ENCODE measurements at places on chromosomes 2 and 18.

DNA sequence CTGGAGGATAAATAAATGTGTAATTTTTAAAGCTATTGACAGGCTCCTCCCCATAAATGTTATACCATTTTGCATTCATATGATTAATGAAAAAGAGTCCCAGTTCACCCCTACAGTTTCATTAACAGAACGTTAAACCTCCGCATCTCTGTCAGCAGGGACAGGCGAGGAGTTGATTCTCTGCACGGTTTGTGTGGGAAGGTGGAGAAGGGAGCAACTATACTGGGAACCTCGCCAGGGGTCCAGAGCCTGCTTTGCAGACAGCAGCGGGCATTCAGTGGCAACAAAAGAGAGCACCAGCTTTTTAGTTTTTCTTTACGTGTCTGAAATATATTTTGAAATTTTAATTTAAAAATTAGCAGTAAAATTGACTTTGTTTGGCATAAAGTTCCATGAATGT, 101.4 kb downstream of the FARSB start:
- no peak for DNase-seq

- DNase-seq = peak; percentile 41
Measured at GRCh38 chr2:191302459-191303139, 57.4 kb downstream of the MYO1B start.

DNA sequence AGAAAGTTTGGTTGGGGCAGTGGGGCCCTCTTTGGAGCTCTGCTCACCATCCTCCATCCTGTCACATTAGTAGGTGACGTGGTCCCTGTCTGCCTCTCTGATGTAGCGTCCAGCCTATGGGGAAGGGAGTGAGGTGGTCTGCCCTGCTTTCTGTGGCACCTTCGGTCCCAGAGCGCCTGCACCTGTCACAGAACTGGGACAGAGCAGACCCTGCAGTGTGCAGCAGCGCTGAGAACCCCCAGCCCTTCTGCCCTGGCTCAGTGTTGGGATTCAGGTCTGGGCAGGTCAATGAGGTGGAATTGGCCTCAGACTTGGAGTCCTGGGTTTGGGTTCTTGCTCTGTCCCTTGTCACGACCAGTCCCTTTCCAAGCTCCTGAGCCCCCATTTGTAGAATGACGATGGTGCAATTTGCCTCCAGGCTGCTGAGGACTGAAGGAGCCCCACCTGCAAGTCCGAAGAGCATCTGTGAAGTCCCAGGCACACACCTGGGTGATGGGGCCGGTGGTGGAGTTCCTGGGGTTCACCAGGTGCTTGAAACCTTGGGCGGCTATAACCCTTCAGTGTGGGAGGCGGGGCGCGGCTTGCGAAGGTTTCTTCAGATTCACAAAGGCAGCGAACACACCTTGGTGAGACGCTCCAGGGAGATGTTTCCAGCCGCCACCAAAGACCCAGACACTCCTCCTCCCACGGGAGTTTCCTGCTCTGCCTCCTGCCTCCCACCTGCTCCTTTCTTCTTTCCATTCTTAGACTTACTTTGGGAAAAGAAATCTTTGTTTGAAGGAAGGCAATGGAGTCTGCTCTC, 265.4 kb upstream of the HDAC4 start:
- DNase-seq = no peak

DNA sequence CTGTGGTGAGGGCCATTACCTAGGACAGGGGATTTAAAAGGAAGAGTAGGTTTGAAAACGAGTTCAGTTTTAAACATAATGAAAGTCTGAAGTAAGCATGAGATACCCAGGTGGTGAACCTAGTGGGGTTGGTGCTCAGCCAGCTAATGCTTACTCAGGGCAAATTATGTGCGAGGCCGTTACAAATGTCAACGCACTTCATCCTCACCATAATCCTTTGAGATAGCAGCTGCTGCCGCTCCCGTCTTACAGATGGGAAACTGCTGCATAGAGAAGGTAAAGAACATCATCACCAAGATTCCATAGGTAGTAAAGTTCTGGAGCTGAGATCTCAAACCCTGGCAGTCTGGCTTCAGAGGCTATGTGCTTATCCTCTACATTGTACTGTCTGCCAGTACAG, 209.0 kb downstream of the DYM start:
- no peak for DNase-seq

- DNase-seq = peak; percentile 81
Measured at GRCh38 chr2:61117534-61117933, 44.5 kb upstream of the C2orf74 start.

- DNase-seq = no peak
Measured at GRCh38 chr2:150459281-150459680, 28.2 kb downstream of the RND3 start.

DNA sequence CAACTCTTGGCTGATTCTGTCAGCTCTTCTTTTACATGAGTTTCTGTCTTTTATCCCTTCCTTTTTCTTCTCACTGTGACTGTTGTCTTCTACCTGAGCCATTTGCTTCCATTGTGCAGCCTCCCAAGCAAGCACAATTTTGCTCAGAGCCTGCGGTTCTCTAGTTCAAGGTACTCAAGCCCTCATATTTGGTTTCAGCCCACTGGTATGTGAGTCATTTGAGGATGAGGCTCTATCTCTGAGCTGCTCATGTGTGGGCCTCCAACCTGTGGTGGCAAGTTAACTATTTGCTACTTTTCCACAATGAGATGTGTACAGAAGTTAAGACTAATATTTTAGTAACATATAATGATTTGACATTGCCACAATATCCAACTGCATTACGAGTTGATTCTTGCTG, 183.0 kb downstream of the PHLPP1 start:
- peak; percentile 56 for DNase-seq

DNA sequence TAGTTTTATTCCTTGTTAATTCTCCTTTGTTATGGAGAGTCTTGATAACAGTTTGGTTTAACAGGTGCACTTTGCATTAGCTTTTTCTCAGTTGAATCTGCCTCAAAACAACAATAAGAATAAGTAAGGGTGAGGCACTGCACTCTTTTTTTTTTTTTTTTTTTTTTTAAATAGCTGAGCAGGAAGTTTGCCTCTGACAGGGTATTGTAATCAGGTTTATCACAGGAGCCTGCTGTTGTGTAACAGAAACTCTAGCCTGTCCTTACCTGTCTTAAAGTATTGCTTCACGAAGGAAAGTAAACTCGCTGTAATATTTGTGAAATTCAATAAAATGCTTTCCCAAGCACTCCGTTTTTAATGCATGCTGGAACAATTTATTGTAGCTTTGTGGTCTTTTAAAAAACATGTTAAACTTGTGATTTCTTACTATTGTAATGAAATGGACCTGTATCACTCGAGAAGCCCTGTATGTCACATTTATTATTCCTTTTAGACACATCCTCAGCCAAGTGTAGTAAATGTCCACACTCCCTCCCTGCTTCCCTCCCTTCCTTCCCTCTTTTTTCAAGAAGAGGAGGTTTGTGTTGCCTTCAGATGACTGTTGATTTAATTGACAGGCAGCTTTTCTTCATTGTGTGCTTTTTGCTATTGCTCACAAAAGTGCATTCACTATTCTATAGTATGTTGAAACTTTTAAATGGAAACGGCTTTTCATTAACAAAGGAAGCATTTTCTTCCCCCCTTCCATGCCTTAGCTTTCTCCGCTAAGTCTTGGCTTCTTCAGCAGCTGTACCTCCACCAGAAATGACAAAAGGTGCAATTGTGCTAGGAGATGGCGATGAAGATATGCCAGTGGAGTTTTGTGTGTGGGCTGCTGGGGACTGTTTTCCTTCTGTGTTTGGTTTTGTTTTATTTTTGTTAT, 52.7 kb downstream of the TAF1B start:
- DNase-seq = peak; percentile 50

DNA sequence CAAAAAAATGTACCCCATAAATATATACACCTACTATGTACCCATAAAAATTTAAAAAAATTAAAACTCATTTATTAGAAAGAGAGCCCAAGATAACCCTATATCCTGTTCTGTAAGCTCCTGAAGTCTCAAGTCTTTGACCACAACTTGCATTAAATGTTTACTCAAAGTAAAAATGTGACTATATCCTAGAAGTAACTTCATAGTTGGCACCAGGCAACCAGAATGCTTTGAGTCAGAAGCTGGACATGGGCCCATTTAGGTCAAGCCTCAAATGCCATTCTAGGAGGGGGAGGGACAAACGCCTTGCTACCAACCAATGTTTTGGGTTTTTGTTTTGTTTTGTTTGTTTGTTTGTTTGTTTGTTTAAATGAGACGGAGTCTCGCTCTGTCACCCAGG, 9.3 kb upstream of the TBC1D8 start:
- DNase-seq = peak; percentile 89

- peak; percentile 84 for DNase-seq
Measured at GRCh38 chr2:191386938-191387536, 141.8 kb downstream of the MYO1B start.

All from renal cortical epithelial cell (primary cell).